ENCODE measurements at places on chromosomes 7 and 10.

DNA sequence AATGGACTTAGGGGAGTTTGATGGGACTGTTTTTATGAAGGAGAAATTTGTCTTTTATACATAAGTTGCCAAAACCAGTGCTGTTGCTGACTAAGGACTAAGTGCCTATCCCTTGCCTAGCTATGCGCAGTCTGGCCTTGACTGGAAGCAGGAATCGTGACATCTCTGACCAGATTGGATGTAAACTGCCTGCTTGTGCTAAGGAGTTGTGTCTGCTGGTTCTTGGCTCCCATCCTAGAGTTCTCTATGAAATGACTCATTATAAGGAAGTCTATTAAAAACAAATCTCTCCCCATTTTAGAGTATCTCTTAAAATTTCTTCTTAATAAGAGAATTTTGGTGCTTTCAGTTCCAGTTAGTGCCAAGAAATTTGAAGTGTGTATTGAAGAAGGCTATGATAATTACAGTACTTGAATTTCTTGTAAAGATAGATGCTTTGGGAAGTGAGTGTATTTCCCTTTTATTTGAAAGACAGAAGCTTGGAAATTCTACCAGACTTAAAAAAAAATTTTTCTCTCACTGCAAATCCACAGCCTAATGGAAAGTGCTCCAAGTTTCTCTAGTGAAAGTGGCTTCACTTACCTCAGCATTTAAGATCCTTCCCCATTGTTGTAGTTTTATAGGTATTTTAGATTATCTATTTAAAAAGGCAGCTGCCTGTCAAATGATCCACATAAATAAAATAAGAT is 77.6 kb downstream of the BICC1 start:
- no peak for DNase-seq

- DNase-seq: no peak
Observed at GRCh38 chr10:118900617-118901016, 128.9 kb upstream of the NANOS1 start.

DNA sequence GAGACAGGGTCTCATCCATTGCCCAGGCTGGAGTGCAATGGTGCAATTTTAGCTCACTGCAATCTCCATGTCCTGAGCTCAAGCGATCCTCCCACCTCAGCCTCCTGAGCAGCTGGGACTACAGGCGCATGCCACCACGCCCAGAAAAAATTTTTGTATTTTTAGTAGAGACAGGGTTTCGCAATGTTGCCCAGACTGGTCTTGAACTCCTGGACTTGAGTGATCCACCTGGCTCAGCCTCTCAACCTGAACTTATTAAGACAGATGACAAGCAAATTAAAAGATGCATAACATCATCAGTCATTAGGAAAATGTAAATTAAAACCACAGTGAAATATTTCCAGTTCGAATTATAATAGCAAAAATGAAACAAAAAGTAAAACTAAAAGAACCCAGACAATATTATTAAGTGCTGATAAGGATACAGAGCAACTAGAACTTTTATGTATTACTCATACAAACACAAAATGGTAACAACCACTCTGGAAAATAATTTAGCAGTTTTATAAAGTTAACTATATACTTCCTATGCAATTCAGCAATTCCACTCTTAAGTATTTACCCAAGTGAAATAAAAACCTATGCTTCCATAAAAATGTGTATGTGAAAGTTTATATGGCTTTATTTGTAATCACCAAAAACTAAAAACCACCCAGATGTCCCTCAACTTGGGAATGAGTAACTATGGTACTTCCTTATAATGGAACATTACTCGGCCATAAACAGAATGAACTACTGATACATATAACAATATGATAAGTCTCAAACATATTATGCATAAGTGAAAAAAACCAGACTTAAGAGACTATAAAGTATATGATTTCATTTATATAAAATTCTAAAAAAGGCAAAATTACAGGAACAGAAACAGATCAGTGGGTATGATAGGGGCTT is 15.3 kb downstream of the ZFAND4 start:
- DNase-seq: no peak

GRCh38 chr10:28241741-28242399 is 61.0 kb downstream of the MPP7 start:
- peak; percentile 19 for DNase-seq

DNA sequence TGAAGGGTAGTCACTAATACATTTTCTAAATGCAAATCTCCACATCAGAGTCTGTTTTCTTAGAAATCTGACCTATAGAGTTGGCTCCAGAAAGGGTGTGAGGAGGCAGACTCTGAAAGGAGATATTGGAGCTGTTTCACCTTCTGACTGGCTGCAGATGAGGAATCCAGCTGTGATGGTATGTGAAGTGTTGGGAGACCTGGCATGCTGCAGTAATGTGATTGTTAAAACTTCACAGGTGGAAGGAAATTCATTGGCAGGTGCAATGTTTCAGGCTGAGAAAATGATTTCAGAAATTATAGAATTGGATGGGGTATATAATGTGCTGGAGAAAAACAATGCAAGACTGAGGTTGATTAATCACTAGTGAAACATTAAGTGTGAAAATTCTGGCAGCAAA is 1134.0 kb upstream of the LRRN3 start:
- no peak for DNase-seq

DNA sequence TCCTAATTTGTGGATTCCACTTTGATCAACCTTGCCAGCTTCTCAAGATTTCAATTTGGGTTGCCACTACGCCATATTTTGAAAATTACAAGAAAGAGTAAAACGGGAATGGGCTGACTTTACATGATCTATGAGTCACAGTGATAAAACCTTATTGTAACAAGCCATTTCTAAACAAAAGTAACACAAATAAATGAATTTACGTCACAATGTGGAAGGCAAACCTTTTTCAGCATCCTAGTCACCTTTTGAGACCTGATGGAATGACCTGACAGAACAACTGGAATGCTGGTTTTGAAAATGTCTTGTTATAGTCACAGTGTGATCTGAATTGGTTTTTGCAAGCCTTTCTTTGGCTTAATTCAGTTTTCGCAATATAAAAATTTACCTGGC is 85.9 kb downstream of the CDK6 start:
- no peak for DNase-seq

DNA sequence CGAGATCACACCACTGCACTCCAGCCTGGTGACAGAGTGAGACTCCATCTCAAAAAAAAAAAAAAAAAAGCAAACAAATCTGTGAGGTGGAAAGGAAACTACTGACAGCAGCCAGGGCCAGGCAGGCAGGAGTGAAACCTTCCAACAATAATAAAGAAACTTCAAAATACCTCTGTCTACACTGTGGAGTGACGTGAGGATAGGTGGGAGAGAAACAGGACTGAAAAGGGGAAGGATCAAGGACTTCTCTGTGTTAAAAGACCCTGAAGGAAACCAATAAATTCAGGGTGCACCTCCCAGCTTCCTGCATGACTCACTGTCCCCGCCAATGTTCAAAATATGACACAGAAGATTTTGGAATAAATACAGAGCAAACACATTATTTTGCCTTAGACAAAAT is 82.9 kb downstream of the KIAA1549 start:
- no peak for DNase-seq

All from stimulated activated CD4-positive, alpha-beta T cell treated with anti-CD3 and anti-CD28 coated beads, TNF-alpha, amount 100 ng/mL, for 48 hours (primary cell).